ENCODE measurements at places on chromosomes 2 and 18. TPM values are rescaled to one million over a fixed set of nuclear protein-coding genes. Genes with fewer than 3 reads are reported as not detected.

The COL4A4 gene
- 0.17 TPM for total RNA-seq

The STPG4 gene
- not detected for total RNA-seq

The EPB41L3 gene
- 10.3 TPM for total RNA-seq

The YES1 gene
- total RNA-seq: 95.7 TPM

The ALS2 gene
- total RNA-seq: 13.8 TPM

The PROKR1 gene
- not detected for total RNA-seq

The BBS5 gene
- total RNA-seq: 2.3 TPM

The LYPD6B gene
- total RNA-seq: 112 TPM

The PCGF1 gene
- 17.0 TPM for total RNA-seq

The MROH2A gene
- total RNA-seq: not detected

The ALPI gene
- total RNA-seq: not detected

The TPO gene
- total RNA-seq: not detected

The CTAGE1 gene
- total RNA-seq: not detected

The GPR75 gene
- 1.4 TPM for total RNA-seq

Data from H4 (cell line).